ENCODE measurements at places on chromosomes 6 and 20. TPM values are rescaled to one million over a fixed set of nuclear protein-coding genes. Genes with fewer than 3 reads are reported as not detected.

The DUSP15 gene
- total RNA-seq = 0.34 TPM

The TBPL1 gene
- 15.4 TPM for total RNA-seq

The DEFB132 gene
- total RNA-seq = not detected

The CUTA gene
- total RNA-seq = 62.1 TPM

The MYL9 gene
- total RNA-seq = 1.4 TPM

The ANKEF1 gene
- total RNA-seq = 13.7 TPM

The RUNX2 gene
- 0.34 TPM for total RNA-seq

The DEFB124 gene
- total RNA-seq = not detected

The ACTL10 gene
- 1.7 TPM for total RNA-seq

The CLIC5 gene
- not detected for total RNA-seq

The TSHZ2 gene
- 1.0 TPM for total RNA-seq

The POPDC3 gene
- total RNA-seq = 10.9 TPM

The IL17F gene
- not detected for total RNA-seq

The SMLR1 gene
- not detected for total RNA-seq

The RNF39 gene
- total RNA-seq = 1.5 TPM

The MEI4 gene
- under 0.01 TPM for total RNA-seq

The REV3L gene
- 20.2 TPM for total RNA-seq

The IRF4 gene
- under 0.01 TPM for total RNA-seq

The TTK gene
- 0.34 TPM for total RNA-seq

The WFDC10B gene
- not detected for total RNA-seq

The CST2 gene
- total RNA-seq = not detected

The TMEM239 gene
- total RNA-seq = not detected

The ERVFRD-1 gene
- not detected for total RNA-seq

The HLA-DRB5 gene
- not detected for total RNA-seq

The NINL gene
- 6.5 TPM for total RNA-seq

The WFDC12 gene
- total RNA-seq = 8.9 TPM

The SNPH gene
- total RNA-seq = 9.9 TPM
